ENCODE measurements at places on chromosomes 3 and 15.

DNA sequence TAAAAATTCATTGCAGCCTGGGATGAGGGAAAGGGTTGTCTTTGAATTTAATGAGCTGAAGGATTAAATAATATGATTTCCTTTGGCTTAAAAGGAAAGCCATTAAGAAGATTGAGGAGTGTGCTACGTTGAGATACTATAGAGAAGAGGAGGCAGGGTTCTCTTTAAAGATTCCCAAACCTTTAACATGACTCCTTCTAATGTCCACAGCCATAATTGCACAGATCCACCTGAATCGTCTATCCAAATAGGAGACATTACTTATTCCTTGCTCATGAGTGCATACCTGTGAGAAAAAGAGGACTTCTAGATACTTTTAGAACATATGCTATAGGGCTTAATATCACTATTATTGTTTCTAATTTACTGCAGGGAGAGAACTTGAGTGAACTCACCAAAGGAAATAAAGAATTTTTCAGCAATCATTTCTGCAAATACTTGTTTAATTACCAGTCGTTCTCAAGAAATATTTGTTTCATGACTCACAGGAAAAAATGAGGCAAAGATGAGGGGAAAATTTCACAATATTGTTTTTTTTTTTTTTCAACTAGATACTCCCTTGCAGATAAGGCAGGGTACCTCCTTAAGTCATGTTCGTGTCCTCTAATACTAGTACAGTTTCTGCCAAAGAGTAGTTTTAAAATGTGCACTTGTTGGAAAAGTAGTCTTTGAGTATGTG lies 8.9 kb upstream of the SUCNR1 start:
- no peak for DNase-seq

- DNase-seq: no peak
Observed at GRCh38 chr15:80487839-80488390, 83.7 kb downstream of the ARNT2 start.

DNA sequence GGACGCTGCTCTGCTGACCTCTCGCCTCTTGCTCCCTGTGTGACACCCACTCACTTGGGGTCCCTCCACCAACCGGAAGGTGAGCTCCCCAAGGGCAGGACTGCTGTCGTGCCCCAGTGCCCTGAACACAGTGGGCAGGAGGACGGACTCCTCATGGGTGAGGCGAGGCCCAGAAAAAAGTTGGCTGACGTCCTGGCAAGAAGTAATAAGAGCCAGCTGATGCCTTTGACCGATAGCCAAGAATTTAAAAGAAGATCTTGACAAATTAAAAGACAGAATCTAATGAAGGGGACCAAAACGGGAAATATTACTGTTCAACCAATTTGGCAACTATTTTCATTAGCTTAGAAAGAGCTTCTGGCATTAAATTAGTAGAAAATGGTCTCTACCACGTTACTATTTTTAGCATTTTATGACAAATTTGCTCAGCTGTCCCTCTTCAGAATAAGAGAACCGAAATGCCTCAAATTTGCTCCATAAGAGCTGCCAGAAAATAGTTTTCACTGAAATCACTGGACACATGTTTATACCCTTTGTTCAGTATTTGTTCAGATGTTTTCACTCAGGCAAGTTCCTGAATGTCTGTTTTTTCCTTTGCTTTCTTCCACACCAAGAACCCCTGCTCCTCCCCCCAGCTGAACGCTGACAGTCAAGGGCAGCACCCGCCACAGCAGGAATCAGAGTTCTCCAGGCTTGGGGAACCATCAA lies 60.5 kb downstream of the XXYLT1 start:
- no peak for DNase-seq

DNA sequence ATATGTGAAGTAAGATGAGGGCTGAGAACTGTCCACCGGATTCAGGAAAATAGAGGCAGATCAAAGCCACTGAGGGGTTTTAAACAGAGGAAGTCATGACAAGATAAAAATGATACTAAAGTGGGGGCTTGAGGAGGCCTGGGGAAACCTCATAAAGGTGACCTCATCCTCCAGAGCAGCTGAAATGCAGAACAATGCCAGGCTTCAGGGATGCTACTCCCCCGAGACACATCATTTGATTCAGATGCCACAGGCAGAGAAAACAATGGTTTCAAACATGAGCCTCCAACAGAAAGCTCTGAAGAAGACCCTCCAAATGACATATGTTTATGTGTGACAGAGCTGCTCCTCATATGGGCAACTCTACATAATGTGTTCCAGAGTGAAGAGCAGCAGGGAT lies 6.4 kb downstream of the CFAP20DC start:
- no peak for DNase-seq

DNA sequence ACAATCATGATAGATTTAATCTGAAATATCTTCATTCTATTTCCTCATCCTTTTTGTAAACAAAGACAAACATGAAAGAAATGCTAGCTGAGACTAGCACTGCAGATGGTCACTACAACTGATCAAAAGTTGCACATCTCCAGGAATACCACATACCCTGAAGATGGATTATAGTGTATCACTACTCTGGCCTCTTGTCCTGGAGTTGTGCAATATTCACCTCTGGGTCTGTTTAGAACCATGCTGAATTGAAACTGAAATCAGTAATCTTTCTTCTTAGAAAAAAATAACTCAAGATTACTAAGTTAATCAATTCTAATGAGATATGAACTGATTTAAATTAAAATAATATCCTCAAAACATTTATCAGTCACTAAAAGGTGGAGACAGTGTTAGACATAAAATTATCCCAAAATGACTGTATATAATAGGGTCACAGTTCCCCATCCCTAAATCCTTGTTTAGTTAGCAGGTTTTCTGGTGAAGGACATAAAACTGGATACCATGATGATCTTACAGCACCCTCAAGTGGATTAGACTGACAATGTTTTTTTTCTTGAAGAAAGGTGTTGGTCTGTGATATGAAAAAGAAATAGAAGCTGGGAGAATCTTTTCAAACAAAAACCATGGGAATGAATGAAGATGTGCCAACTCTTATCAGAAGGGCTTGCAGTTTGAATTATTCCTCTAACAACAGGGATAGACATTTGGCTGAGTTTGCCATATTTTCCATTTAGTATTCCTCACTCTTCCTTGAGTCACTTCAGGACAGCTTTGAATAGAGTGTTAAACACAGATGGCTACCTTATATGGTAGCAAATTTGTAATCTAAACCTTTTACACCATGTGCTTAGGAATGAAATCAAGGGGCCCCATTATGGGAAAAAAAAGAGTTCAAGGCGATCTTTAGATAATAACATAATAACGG lies 7.1 kb upstream of the TTC14 start:
- DNase-seq: no peak

GRCh38 chr3:196143708-196144382 lies 62.0 kb upstream of the TFRC start:
- DNase-seq: no peak

GRCh38 chr15:91116113-91117067 lies 16.3 kb downstream of the SV2B start:
- no peak for DNase-seq

- DNase-seq: peak; percentile 46
Observed at GRCh38 chr3:49295489-49296058, 18.5 kb upstream of the C3orf62 start.
